ENCODE measurements at places on chromosomes 2 and 18.
A peak's percentile ranks its signal among the peaks of the same experiment; 100 is the strongest.

DNA sequence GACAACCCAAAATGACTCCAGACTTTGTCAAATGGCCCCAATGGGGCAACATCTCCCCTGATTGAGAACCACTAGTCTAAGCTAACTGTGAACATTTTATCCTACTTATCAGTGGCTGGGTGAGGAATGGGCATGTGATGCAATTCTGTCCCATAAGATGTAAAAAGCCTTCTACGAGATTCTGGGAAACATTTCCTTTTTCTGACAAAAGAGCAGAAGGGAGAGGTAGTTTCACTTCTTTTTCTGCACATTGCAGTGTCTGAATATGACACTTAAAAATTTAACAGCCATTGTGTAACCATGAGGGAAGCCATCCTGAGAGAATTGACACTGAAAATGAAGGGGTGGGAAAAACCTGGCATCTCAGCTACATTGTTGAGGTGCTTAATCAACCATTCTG lies 17.3 kb upstream of the MARCHF4 start:
- DNase-seq, result no peak

- no peak for DNase-seq
Observed at GRCh38 chr2:96912346-96913116, 42.7 kb upstream of the SEMA4C start.

- DNase-seq, result no peak
Observed at GRCh38 chr2:71711133-71711855, 257.9 kb downstream of the DYSF start.

- DNase-seq, result no peak
Observed at GRCh38 chr2:216073773-216074172, 7.8 kb downstream of the PECR start.

GRCh38 chr2:96866986-96867755 lies 2.7 kb downstream of the SEMA4C start:
- no peak for DNase-seq

GRCh38 chr2:55441280-55441892 lies 21.7 kb upstream of the CCDC88A start:
- DNase-seq, result no peak

GRCh38 chr2:231710799-231711676 lies 2.7 kb downstream of the PTMA start:
- no peak for DNase-seq

- no peak for DNase-seq
Observed at GRCh38 chr2:144415386-144415785, 104.5 kb downstream of the ZEB2 start.

- no peak for DNase-seq
Observed at GRCh38 chr2:185417111-185417510, 321.5 kb upstream of the FSIP2 start.

- peak; percentile 25 for DNase-seq
Observed at GRCh38 chr2:15939854-15940660, at the start of gene MYCN. Gene MYCN (plus strand): TSS chr2:15940550. CDS start chr2:15942065, 1,515 bp downstream.
